ENCODE measurements at places on chromosomes 7 and 10.

DNA sequence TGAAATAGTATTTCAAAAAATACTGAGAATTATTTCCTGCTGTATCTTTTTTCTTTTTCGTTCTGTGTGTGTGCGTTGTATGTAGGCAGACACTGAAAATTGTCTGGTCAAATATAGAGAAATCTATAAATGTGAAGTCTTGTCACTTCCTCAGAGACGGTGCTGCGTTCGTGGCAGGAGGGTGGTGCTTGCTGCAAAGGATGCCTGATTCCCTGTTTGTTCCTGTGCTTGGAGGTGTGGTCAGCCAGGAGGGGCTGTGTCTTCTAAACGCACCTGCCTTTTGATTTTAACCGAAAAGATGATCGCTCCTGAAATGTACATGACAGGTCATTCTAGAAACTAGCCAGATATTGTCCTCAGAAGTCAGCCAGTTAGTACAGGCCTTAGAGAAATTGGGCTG is 32.5 kb upstream of the PRKAR1B start:
- no peak for DNase-seq

GRCh38 chr7:12930534-12930933 is 243.1 kb downstream of the ARL4A start:
- no peak for DNase-seq

GRCh38 chr7:108311446-108312168 is 144.6 kb downstream of the NRCAM start:
- no peak for DNase-seq

DNA sequence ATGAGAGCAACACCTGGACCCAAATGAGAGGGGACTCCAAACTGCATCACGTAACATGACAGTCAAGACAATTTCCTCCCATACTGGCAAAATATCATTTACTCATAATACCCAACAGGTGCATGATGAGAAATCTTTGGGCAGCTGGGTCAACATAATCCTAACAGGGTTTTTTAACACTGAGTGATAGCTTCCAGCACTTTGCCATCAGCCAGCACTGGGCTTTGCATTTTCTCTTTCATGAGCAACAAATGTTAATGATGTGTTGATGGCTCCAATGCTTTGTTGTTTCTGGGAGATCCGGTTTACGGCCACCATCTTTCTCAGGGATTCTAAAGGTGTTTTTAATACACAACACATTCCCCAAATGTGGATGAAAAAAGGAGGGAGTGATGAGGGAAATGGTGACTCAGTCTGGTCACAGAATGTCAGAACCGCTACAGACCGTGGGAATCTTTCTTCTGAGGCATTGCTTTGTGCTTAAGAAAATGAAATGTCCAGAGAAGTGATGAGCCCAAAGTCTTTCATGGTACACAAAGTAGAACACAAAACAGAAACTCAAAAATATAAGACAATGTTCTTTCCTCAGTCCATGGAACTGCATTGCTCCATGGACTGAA is 705.7 kb upstream of the IGFBP3 start:
- DNase-seq, result no peak

GRCh38 chr10:102814873-102815661 is 22.1 kb downstream of the CYP17A1 start:
- no peak for DNase-seq

- no peak for DNase-seq
Measured at GRCh38 chr7:24024276-24025068, 259.5 kb upstream of the NPY start.

DNA sequence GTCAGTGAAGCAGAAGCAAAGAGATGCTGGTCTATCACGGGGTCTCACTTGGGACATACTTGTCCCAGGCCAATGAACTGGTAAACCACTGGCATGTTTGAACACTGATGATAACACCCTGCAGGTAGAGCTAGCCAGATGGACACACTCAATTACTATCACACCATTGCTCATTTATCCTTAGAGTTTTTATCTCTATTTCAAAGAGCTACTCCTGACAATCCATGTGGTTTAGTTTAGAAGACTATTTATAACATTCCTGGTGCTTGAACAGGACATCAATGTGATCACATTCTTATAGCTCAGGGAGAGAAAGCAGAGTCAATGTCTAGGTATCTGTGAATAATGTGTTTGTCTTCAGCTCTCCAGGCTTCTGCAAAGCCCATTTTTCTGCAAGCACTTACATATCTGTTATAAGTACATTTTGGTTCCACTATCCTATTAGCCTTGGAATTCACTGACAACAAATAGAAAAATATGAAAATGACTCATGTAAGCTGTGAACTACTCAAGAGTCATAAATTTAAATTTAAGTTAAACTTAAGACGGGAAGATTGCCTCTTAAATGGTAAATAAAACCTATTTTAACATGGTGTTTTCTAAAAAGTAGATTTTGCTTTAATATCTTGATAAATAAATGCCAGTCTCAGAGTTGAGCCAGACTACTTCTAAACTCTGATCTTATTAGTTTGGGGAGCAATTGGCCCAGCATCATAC is 106.7 kb upstream of the MBL2 start:
- DNase-seq, result no peak

- no peak for DNase-seq
Measured at GRCh38 chr10:75261813-75262705, 26.3 kb upstream of the COMTD1 start.

DNA sequence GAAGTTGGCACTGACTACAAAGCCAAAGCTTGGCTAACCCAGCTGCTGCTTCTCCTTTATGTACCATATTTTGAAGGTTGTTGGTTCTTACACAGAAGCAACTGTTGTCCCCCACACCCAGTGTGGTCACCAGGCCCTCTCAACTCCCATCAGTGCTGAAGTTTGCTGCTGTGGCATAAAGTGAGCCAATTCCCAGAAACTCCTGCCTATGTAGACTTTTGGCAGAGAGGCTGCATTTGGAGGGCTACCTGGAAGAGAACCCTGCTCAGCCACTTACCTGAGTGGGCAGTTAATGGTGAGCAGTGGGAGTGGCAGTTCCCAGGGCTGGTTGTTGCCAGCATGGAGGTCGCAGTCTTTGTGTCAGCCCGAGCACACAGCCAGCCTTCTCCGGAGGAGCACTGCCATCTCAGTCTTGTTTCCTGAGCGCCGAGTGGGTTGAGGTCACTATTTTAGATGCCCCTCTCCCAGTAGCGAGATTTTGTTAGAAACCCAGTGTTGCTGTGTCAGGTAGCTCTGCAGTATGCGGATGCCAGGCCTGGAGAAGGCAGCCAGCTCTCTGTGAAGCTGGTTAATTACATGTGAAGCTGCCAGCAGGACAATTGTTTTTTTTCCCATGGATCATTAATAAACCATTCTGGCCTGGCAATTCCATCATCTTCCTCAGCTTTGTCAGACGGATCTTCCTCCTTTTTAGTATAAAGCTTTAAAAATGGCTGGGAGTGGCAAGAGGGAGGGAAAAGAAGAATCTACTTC is 24.5 kb downstream of the LRRC4 start:
- DNase-seq, result no peak

GRCh38 chr10:30784897-30785605 is 155.5 kb upstream of the LYZL2 start:
- DNase-seq, result no peak

- no peak for DNase-seq
Measured at GRCh38 chr10:32616438-32616837, 170.5 kb downstream of the CCDC7 start.

GRCh38 chr10:112899391-112900065 is 50.5 kb upstream of the TCF7L2 start:
- DNase-seq, result no peak

DNA sequence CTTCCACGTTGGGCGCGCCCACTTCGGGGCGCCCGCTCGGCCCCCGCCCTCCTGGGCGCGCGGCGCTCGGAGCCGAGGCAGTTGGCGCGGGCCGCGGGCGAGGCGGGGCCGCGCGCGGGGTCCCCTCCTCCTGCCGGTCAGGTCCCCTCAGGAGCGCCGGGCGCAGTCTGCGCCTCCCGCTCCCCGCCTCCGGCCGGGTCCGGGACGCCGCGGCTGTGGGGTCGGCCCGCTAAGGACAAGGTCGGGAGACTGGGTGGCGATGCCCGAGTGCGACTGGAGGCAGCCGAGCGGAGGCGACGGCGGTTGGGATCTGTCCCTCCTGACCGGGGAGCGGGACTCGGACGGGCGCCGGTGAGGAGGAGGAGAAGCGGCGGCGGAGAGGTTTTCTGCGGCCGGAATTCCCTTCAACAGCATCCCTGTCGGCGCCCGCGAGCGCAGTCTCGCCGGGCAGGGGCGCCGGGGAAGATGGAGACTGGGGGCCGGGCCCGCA is at the start of gene ATRNL1:
Gene ATRNL1, plus strand, starts transcription at position 80 of the 490 bp plus-strand sequence. Its CDS starts 386 bp downstream, at position 466.
- no peak for DNase-seq

GRCh38 chr10:110432084-110432483 is 65.6 kb upstream of the DUSP5 start:
- DNase-seq, result no peak

DNA sequence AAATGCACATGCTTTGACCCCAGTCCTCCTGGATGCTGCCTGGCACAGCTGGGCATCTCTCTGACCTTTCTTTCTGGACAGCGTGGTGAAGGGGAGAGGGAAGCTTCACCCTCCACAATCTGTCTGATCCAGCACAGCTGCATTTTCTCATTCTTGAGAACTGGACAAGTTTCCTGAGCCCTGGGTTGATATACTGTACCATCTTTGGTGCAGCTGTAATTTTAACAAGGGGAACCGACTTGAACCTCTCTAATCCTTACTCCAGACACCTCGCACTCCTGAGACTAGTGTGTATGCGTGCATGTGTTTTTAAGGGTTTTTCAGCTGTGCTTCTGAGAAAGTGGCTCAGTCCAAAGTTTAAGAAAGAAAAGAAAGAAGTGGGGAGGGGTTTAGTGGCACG is 655.7 kb downstream of the INHBA start:
- no peak for DNase-seq

DNA sequence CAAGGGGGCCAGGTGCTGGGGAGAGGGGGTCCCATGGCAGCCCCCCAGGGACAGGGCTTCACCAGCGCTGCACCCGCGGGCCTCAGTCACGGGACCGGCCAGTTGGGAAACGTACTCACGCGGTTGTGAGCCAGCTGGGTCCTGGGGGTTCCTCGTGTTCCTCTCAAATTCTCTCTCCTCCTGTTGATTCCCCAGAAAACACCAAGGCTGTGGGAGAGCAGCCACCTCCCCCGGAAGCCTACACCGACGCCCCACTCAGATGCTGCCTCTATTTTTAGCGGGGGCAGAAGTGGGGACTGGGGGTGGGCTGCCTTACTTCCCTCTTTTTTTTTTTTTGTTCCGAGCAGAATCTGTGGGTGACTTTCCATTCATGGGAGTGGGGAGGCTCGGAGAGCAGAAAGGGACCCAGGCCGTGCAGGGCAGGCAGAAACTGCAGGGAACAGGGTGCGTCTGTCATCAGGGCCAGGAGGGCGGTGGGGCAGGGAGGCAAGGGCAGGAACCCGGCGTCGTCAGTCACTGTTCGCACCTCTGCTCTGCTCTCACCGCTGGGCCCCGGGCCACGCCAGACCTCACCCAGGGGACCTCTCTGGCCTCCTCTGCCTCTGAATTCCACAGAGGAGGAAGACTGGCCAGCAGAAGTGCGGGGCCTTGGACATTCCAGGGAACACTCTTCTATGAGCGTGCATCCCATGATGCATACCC is 63.1 kb downstream of the CARD11 start:
- no peak for DNase-seq

DNA sequence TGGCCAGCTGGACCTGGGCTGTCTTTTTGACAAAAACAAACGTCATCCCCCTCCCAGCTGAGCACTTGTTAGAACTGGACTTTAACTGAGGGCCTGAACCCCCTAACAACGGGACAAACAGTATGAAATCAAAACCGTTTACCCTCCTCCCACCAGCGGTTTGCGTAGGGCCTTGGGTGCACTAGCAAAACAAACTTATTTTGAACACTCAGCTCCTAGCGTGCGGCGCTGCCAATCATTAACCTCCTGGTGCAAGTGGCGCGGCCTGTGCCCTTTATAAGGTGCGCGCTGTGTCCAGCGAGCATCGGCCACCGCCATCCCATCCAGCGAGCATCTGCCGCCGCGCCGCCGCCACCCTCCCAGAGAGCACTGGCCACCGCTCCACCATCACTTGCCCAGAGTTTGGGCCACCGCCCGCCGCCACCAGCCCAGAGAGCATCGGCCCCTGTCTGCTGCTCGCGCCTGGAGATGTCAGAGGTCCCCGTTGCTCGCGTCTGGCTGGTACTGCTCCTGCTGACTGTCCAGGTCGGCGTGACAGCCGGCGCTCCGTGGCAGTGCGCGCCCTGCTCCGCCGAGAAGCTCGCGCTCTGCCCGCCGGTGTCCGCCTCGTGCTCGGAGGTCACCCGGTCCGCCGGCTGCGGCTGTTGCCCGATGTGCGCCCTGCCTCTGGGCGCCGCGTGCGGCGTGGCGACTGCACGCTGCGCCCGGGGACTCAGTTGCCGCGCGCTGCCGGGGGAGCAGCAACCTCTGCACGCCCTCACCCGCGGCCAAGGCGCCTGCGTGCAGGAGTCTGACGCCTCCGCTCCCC is at the start of gene IGFBP1:
Gene IGFBP1, plus strand, starts transcription at position 304 of the 808 bp plus-strand sequence. Its CDS starts 165 bp downstream, at position 469.
- no peak for DNase-seq

DNA sequence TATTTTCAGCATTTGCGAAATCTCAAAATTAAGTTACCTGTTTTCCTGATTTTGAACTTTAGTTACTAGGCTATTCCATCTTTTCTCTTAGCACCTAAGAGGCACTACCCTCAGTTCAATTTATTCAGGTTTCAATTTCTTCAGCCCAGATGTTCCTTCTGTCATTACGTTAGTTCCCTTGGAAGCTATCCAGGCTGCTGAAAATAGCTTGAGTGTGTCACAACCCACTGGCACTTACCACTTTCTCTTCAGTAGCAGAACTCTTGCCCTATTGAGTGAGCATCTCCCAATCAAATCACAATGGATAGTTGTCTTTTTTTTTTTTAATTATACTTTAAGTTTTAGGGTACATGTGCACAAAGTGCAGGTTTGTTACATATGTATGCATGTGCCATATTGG is 332.7 kb upstream of the LRGUK start:
- no peak for DNase-seq

- DNase-seq, result no peak
Measured at GRCh38 chr7:102079140-102080018, 207.3 kb upstream of the SH2B2 start.

DNA sequence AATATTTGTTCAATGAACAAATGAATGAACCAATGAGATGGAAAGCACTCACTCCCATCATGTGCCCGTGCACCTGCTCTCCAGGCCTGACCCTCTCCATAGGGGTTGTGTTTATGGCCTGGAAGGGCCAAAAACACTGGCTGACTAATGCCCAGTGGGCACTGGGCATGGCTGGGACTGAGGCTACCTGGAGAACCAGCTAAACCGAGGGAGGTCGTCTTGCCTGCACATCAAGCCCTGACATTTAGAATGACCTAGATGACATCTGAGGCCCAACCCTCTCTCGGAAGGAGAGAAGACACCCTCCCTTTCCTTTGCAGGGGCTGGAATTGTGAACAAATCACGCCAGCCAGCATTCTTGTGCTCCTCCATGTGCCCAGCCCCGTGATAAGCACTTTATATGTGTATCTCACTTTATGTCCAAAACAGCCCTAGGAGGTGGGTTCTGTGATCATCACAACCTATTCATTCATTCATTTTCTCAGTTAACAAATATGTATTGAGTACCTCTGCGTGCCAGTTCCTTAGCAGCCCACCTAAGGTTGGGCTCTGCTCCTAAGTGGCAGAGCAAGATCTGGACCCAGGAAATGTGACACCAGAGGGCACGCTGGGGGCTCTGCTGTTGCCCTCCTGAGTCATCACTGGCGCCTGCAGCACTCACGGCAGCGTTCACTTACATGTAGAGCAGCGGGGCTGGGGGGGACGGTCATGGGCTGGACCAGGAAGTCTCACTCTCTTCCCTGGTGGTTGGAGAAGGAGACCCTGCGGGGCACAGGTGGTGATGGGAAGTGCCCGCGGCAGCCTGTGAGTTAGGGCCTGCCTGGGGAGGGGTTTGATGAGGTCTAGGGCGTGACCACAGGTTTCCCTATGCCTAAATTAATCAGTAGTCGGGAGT is 52.0 kb downstream of the TSPAN15 start:
- DNase-seq, result no peak

GRCh38 chr7:885261-885892 is 9.0 kb downstream of the GET4 start:
- no peak for DNase-seq

- no peak for DNase-seq
Measured at GRCh38 chr10:5453749-5454489, 41.6 kb downstream of the NET1 start.

All from stimulated activated CD4-positive, alpha-beta T cell treated with anti-CD3 and anti-CD28 coated beads, TNF-alpha, amount 100 ng/mL, for 48 hours (primary cell).